ENCODE measurements at places on chromosomes 7 and 10.

DNA sequence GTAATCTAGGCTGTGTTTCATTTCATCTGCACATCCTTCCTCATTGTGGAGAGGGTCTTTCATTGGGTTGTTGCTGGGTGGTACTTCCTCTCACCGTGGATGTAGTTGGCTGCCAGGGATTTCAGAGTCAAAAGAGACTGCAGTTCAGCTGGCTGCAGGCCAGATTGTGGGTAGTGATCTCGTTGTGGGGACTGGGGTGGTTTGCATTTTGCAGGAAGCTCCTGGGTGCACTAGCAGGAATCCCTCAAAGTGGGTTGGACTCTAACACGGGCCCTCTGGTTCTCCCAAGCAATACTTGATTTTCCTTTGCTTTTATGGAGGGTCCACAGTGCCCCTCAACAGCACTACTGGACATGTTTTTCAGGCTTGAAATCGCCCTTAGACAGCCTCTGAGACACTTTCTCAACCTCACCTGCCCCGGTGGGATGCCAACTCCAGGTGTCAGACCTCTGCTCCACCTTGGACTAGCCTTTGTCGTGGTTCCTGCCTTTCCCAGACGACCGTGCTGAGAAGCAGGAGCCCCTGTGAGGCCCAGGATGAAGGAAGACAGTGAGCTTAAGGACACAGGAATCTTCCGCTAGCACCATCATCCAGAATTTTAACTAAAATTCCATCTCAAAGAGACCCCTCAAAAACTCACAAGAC is 23.9 kb upstream of the ZNF273 start:
- no peak for DNase-seq

DNA sequence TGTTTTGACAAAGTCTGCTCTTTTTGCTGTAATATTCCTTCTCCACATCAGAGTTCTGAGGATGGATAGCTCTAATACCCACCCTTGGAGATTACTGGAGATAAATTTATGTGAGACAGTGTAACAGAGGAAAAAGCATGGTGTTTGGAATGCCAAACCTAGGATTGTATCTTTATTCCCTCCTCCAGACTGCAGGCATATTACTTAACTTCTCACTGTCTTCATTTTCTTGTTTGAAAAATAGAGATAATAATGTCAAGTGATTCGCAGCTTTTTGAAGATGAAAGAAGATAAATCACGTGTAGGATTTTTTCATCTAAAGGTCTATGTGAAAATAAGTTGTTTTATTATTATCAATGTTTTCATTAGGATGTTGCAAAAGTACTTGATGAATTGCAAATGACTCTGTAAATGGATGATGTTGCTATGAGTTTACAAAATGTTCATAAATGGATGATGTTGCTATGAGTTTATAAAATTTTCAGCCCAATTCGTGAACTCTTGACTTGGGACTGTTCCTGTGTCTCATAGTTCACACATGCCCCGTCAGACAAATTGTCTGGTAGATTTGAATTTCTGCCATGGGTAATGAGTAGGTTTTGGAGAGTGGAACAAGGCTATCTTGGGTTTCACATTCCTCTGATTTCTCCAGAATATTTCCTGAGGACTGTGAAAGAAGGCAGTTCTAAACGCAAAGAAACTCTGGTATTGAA is 113.1 kb upstream of the IGFBP3 start:
- DNase-seq = no peak

DNA sequence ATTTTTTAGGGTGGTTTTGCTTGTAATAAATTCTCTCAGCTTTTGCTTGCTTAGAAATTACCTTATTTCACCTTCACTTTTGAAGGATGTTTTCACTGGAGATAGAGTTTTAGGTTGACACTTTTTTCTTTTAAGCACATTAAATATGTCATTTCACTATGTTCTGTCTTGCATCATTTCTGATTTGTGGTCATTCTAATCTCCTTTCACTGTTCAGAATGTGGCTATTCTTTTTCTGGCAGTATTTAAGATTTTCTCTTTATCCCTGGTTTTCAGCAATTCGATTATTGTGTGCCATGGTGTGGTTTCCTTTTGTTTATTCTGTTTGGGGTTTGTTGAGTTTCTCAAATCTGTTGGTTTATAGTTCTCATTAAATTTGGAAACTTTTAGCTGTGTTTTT is 1065.6 kb downstream of the KCNMA1 start:
- DNase-seq = no peak

DNA sequence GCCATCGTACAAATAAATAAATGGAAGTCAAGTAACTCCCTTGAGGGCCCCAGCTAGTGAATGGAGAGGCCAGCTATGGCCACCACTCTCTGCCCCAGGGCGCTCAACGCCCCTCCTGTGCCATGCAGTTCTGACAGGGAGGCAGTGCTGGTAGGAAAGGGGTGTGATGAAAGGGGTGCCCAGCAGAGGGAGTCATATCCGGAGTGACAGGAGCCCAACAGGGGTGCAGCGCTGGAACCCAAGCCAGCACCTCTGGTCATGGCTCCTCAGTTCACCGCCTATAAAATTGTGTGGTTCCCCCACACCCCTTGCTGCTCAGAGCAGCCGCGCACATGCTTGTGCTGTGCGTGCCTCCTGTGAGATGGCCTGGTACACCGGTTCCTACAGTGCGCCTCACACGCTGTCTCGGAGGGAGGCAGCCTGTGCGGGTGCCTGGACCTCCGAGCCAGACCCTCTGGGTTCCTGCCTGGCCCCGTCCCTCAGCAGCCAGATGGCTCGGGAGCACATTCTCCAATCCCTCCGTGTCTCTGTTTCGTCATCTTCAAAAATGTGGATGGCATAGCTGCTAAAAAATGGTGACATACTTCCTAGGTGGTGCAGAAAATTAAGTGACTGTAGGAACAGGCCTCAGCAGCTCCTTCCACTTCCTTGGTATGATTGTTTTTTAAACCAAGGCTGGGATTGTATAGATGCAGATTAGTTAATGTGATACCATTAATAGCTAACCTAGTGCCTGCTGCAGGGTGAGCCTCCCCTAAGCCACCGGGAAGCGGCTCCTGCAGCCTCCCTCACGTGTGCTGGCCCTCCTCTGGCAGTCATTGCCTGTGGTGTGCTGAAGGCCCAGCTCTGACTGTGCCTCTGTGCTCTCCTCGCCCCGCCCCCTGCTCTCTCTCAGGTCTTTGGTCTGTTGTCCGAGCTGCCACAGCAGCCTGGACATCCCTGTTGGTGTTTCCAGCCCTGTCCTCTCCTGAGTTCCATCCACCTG is 125.8 kb downstream of the EGFR start:
- DNase-seq = no peak
